ENCODE measurements at places on chromosomes 16 and 17.

DNA sequence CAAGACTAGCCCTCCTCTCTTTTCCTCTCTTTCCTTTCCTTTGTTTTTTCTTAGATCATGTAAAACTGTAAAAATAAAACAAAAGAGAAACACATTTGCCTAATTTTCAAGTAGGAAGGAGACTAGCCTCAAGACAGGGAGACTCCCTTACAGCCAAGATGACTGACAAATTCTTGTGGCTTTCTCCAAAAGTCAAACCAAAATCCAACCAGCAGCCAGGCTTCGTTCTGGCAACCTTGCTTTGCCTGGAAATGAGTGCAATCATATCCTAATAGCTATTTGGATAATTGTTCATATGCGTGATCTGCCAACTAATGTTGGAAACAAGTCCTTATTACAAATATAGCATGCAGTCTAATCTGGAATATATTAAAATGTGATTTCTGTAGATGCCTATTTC lies 868.9 kb upstream of the SOX9 start:
- no peak for DNase-seq

DNA sequence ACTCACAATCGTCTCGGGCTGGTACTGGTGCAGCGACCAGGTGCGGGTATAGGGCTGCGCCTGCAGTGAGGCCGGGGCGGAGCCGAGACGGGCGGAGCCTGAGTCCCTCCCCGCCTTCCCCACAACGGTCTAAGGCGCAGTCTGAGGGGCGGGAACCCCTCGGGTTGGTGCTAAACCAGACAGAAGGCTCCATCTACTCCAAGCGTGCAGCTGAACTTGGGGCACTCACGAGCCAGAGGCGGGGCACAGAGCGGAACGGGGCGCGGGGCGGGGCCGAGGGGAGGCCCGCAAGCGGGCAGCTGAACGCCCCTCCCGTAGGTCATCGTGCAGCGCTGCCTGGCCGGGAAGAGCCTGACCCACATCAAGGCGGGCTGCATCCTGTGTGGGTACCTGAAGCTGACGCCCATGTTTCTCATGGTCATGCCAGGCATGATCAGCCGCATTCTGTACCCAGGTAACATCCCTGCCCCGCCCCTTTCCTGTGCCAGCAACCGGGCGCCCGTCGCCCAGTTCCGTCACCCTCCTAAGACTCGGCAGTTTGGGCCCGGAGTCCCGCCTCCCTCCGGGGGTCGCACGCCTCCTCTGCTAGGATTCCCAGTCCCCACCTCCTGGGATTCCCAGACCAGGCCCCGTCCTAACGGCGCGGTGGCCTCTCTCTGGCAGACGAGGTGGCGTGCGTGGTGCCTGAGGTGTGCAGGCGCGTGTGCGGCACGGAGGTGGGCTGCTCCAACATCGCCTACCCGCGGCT lies 5.0 kb downstream of the SLC5A2 start:
- DNase-seq: no peak

GRCh38 chr16:87207509-87207908 lies 109.7 kb downstream of the C16orf95 start:
- no peak for DNase-seq

GRCh38 chr16:65521633-65522328 lies 399.9 kb upstream of the CDH11 start:
- no peak for DNase-seq

GRCh38 chr17:80256034-80256350 lies 4.7 kb upstream of the RNF213 start:
- no peak for DNase-seq

GRCh38 chr16:26569793-26570192 lies 496.9 kb upstream of the C16orf82 start:
- no peak for DNase-seq

DNA sequence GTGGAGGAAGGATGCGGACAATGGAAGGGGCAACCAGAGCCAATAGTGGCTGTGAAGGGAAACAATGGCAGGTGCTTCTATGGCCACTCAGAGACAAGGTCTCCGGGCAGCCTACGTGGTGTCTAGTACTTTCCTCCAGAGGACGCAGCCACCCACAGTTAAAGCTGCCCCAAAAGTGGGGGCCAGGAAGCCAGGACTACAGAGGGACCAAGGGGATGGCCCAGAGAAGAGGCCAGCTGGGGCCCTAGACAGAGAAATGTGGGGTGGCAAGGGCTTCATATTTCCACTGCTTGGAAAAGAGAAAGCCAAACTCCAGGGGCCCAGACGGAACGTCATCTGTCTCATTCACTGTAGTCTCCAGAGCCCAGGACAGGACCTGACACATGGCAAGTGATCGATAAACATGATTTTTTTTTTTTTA lies 837 bp upstream of the PER1 start:
- DNase-seq: no peak

DNA sequence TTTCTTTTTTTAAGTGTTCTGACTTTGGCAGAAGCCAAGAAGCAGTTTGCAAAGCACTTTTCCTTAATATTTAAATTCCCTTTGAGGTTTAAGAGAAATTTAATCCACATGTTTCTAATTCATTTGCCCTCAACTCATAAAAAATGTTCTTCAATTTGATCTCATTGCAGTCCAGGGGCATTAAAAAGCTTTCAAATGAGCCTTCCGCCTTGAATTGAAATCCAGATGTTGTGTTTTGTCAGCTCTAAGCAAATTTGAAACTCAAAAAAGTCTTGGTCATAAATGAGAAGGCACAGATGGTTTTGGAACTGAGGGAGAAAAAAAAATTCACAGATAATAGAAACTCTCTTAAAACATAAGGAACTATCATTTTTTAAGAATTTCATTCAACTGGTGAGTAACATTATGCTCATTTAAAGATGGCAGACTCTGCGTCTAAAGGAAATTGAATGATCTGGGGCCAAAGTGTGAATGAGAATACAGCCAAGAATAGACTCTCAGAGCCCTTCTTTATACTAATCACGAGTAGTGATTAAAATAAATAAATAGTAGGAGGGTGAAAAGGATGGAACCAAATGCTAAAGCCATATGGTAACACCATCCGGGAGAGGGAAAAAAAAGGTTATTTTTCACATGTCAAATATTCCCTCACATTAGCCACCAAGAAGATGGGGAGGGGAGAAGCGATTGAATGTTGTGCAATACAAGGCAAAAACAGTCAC lies 1304.7 kb downstream of the CDH8 start:
- no peak for DNase-seq

DNA sequence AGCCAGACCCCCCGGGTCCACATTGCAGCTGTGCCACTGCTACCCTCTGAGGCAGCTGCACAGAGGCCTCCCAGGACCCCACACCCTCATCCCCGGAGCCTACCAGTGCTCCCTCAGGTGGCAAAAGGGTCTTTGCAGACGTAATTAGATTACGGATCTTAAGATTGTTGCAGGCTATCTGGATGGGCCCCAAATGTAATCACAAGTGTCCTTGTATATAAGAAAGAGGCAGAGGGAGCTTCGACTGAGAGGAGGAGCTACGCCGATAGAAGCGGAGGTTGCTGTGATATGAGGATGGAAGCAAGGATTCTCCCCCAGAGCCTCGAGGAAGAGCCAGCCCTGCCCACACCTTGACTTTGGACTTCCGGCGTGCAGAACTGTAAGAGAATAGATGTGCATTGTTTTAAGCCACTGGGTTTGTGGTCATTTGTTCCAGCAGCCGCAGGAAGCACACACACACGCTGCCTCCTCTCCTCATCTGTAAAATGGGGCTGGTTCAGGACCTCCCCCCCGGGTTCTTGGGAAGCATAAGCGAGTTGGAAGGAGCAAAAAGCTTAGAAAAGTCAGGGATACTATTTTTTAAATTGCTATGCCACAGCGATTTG lies 10.5 kb upstream of the RAI1 start:
- DNase-seq: no peak

GRCh38 chr17:299546-299945 lies 53.1 kb downstream of the RPH3AL start:
- DNase-seq: peak; percentile 74

- DNase-seq: no peak
Measured at GRCh38 chr16:82960918-82961317, 334.1 kb downstream of the CDH13 start.

GRCh38 chr17:80922580-80923160 lies 69.0 kb upstream of the CHMP6 start:
- peak; percentile 93 for DNase-seq

GRCh38 chr16:73793260-73793659 lies 503.4 kb upstream of the PSMD7 start:
- DNase-seq: no peak
